ENCODE measurements at places on chromosomes 3 and 15.

- DNase-seq = no peak
Observed at GRCh38 chr15:77525400-77525811, 104.7 kb downstream of the HMG20A start.

DNA sequence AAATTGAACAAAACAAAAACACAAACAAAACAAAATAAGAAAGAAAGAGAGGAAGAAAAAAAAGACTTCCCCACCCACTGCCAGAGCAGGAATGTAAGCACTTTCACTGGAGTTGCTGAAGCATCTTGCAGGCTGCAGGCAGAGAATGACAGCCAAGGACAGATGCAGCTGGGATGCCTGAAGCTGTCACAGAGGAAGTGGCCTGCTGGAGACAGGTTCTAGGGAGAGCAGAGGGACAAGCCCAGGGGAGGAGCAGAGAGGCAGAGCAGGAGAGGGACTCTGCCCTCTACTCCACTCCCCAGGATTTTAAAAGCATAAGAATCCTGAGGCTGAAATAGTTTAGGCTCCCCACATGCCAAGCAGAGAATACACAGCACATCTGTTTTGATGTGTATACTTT is 326.2 kb downstream of the TUSC7 start:
- DNase-seq = no peak

GRCh38 chr3:129651435-129652202 is 45.1 kb upstream of the PLXND1 start:
- no peak for DNase-seq

DNA sequence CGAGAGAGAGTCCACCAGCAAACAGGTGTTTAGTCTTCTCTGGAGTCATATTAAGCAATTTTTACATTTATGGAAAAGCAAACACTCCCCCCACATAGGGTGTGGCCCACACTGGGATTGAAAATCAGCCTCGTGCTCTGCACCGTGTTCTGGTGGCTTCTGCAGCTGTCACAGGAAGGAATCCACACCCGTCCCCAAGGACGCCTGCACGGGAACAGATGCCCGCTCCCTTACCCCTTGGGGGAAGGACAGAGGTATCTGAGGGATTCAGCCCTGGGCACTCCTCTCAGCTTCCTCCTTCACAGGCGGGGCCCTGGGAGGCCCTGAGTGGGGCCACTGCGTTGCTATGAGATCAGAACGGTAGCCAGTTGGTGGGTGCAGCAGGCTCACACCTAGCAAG is 27.8 kb downstream of the LIPC start:
- DNase-seq = no peak

GRCh38 chr3:101646726-101647125 is 30.2 kb downstream of the ZBTB11 start:
- DNase-seq = no peak

DNA sequence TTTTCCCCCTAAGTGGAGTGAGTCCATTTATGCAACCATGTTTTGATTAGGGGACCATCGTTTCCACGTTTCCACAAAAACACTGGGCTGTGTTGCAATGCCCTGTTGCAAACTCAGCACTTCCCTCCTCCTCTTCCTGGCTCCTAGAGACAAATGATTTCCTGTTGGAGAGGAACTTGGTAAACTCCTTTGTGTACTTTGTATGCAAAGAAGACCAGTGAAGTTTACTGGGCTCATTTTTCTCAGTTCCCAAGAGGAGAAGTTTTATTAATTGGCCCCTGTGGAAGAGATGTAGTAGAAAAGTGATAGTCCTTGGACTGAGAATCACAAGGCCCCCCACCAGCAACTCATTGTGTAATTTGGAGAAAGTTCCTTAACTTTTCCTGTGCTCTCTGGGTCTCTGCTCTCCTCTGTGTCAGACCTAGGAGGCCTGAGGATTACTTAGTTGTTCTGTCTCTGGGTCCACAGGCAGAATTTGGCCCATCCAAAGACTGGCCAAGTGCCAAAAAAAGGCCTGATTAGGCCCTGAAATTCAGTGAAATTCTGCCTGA is 95.0 kb downstream of the ATG7 start:
- DNase-seq = no peak

- DNase-seq = no peak
Observed at GRCh38 chr15:91983729-91984340, 130.3 kb downstream of the SLCO3A1 start.

DNA sequence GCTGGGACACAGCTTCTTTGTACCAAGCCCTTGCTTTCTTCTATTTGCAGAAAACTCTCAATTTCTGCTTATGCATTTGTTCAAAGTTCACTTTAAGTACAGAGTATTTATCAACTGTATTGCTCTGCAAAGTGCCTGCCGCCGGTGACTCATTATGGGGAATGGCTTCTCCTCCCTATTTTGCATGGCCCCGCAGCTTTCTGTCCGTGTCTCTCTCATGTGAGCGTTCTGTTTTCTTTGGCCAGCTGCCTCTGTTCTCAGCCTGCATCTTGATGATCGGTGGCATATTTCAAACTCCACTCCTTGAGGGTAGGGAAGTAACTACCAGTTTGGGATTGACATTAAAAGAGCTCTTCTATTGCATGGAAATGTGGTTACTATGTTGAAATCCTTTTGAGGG is 28.6 kb upstream of the ST8SIA2 start:
- no peak for DNase-seq

GRCh38 chr15:39145854-39146625 is 434.8 kb upstream of the THBS1 start:
- DNase-seq = no peak

DNA sequence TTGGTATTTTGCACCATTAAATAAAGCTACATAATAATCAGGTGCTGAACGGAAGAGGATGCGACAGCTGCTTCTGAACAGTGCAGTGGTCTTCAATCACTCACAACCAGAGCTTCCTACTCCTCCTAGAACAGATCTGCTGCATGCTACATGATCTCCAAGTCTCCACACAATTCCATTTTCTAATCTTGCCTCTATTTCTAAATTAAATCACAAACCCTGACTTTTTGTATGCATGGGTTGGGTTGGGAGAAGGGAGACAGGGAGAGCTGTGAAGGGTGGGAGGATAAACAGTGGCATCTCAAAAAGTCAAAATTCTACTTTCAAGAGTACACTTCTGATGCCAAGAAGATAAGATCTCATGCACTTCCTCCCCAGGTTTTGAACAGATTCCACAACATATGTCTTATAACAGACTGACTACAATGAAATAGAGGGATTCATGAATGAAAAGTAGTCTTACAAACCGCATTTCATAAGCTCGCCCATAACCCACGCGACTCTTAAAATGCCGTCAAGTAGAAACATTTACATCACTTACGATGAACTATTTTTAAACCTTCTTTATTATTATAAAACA is 57.2 kb downstream of the CHSY1 start:
- no peak for DNase-seq

GRCh38 chr3:197888511-197888910 is 61.5 kb upstream of the RPL35A start:
- DNase-seq = no peak

GRCh38 chr3:53753518-53754183 is 92.6 kb downstream of the CHDH start:
- no peak for DNase-seq

DNA sequence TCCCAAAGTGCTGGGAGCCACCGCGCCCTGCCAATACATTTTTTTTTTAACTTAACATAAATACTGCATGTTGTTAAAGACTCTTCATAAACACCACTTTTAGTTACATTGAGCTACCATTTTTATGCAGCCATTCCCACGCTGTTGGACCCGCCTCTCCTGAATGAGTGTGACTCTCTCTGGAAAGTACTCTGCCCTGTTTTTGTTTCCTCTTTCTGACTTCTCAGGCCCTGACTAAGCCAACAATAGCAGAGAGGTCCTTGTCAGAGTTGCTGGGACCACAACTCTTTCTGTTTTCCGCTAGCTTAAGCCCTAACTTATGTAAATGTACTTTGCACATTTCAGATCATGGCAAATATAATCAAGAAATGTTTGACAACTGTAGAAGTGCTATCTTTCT is 35.2 kb downstream of the PARP15 start:
- no peak for DNase-seq

Measured in cortex of kidney (tissue), 1 donor.